ENCODE measurements at places on chromosomes 11 and 22. TPM values are rescaled to one million over a fixed set of nuclear protein-coding genes. Genes with fewer than 3 reads are reported as not detected.

The MMP8 gene
- total RNA-seq, result not detected

The SCGB1C1 gene
- total RNA-seq, result not detected

The CNGA4 gene
- total RNA-seq, result not detected

DNA sequence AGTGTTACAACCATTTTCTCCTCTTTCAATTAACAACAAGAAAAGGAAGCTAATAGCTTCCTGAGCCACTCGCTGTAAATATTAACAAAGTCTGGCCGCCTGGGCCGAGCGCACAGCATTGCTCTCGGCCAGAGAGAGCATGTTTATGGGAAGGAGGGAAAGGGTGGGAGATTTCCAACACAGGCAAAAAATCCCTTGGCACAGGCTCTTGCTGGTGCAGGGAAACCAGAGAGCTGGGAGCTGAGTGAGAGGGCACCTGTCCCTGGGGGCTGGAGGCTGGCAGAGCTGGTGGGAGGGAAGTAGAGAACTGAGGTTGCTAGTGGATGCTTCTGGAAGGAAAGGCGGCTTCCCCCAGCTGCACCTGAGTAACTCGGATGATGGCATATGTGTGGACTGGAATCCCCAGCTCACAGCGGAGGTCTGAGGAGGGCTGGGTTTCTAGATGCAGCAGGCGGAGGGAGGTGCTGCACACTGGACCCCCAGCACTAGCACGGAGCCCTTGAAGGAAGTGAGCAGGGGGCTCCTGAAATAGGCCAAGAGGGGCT, 59.6 kb downstream of the FLRT1 start:
- DNase-seq, result no peak

- peak; percentile 92 for DNase-seq
These were observed 569 bp downstream of the FAM76B start for GRCh38 chr11:95788921-95789505.

The ACRV1 gene
- not detected for total RNA-seq

- no peak for DNase-seq
These were observed 5.2 kb downstream of the MAML2 start for GRCh38 chr11:96337541-96338431.

DNA sequence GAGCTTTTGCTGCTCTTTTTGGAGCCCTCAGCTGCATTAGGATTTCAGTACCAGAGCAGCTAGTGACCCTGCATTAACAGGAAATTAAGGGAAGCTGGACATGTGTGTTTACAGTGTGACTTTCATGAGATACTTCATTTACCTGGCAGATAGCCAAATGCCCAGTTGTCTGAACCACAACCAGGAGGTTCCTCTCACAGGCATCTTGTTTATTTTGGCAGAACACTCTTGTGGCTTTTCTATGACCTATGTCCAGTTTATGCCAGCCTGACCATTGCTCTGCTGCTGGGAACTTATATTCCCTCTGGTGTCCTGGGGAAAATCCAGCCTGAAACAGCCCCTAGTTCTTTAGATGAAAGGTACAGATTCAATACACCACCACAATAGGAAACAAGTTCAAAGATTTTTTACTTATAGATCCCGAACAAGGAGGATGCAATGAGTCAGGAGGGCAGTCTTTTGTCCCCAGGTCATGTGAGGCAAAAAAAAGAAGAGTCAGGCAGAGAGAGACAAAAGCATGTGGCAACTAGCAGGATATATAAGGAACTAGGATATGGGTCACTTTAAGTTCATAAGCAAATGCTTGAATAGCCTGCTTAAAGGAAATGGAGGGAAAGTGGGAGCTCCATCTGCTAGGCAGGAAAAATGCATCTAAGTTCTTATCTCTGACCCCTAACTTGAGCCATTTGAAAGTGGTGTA, 379.3 kb downstream of the INSC start:
- peak; percentile 68 for DNase-seq

The SCARF2 gene
- 28.6 TPM for total RNA-seq

The KRTAP5-2 gene
- not detected for total RNA-seq

- no peak for DNase-seq
These were observed 31.5 kb upstream of the CYB5R3 start for GRCh38 chr22:42680648-42681047.

The NPTXR gene
- total RNA-seq, result 8.2 TPM

The OR52I1 gene
- total RNA-seq, result not detected

DNA sequence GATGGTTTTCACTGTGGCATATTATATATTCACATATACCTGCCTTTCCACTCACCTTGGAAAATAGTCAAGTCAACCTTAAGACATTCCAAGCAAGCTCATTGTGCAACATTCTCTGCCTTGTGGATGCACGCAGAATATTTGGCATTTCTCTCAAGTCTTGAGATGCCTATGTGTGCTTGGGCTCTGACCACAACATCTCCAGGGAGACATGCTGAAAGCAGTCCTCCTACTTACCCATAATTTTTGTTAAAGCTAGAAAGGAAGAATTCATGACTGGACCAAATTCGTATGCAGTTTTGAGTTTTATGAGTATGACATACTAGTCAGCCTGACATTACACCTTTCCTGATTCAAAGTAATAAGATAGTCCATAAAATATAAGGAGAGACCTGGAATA, 684.0 kb downstream of the OPCML start:
- no peak for DNase-seq

DNA sequence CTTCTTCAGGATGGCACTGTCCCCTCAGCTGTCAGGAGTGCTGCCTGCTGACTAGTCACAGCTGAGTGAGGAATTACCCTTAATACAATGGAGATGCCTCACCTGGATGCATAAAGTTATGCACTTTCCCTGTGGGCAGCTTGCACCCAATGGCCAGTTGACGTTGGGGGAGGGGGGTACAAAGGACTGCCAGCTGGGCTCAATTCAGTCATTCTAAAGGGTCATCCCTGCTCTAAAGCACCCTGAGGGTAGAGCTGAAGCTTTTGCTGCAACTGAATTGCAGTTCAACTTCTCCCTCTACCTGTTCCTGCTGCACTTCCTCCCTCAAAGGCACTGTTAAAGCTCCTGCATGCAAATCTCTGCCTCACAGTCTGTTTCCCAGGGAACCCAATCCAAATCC, 147.8 kb upstream of the SESN3 start:
- DNase-seq, result no peak

DNA sequence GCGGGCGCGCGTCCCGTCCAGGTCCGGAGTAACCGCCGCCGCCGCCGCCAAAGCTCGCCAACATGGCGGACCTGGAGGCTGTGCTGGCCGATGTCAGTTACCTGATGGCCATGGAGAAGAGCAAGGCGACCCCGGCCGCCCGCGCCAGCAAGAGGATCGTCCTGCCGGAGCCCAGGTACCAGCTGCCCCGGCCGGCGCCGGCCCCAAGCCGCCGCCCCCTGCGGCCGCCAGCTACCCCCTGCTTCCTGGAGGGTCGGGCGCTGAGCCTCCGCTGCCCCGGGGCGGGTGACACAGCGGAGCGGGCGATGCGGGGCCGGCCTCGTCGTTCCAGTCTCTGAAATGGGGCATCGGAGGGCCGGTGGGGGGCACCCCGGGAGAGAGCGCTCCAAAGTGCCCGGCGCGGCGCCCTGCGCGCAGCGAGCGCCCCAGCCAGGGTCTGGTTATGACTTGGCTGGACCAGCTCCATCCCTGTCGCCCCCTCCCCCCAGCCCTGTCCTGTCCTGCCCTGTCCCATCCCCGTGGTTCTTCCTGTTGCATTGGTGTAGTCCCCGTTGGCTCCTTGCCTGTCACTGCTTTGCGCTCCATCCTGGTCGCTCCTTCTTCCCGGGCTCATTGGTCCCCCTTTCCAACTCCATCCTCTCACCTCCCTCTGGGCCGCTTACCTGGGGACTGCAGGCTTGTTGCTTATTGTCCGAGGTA, 653 bp downstream of the GRK3 start:
- no peak for DNase-seq

- DNase-seq, result no peak
These were observed 79.9 kb downstream of the AMBRA1 start for GRCh38 chr11:46513934-46514342.

The CEP164 gene
- total RNA-seq, result 17.4 TPM

Measured in esophagus muscularis mucosa (tissue), 4 donors.